ENCODE measurements at places on chromosomes 5 and 9. TPM values are rescaled to one million over a fixed set of nuclear protein-coding genes. Genes with fewer than 3 reads are reported as not detected.

The SPATA31C1 gene
- polyA plus RNA-seq: 0.80 TPM

The CDX1 gene
- polyA plus RNA-seq: 1.1 TPM

The INSYN2B gene
- 1.7 TPM for polyA plus RNA-seq

The FOXD4L5 gene
- 0.39 TPM for polyA plus RNA-seq

The SCGB3A2 gene
- polyA plus RNA-seq: not detected

The LCN1 gene
- polyA plus RNA-seq: not detected

The CDC20B gene
- polyA plus RNA-seq: 0.63 TPM

The PHPT1 gene
- 115 TPM for polyA plus RNA-seq

The PTPN3 gene
- polyA plus RNA-seq: 66.0 TPM

The IRX4 gene
- polyA plus RNA-seq: 0.65 TPM

DNA sequence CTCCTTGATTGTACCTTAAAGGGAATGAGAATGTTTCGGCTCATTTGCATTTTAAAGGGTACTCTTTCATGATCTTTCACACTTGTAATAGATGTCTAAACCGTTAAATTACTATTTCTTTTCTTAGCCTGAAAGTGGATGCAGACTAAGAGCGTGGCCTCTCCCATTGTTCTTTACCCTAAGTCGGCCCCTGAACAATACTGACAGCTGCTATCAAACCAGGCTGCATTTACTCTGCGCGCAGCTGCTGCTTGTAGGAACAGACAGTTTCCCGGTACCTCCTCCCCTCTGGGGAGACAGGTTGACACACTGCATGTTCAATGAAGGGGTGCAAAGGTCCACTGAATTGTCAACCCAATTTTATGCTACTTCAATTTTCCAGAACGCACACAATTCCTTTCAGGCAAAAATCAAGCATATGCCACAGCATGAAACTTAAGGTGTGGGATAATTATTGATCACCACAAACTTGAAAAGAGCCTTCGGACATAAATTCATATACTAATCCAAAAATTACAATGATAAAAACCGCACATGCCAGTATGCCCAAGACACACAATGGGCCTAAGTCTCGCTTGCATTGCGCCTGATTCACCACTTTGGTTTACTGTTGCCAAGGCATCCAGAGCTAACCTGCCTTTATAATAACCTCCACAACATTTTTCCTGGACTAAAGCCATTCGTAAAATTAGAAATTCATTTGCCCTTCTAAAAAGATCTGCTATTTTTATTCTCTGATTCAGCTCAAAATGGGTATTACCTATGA, 39.7 kb downstream of the TLE1 start:
- no peak for DNase-seq

- no peak for DNase-seq
Observed at GRCh38 chr5:169610606-169611005, 26.5 kb upstream of the DOCK2 start.

DNA sequence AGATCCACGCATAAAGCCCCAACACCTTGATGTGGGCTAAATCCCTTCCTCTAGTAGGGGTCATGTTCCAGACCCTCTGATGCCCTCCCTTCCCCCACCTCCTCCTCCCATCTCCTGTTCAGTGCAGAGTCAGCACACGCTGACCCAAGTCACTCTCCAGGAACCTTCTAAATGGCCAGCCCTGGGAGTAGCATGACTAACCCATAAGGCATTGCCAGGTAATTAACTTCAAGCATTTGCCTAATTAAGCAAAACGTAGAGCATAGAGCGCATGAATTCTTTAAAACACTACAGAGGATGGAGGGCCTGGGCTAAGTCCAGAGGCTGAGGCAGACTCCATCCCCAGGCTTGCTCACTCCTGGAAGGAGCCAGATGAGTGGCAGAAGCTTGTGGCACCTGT, 276.3 kb upstream of the MSX2 start:
- no peak for DNase-seq

DNA sequence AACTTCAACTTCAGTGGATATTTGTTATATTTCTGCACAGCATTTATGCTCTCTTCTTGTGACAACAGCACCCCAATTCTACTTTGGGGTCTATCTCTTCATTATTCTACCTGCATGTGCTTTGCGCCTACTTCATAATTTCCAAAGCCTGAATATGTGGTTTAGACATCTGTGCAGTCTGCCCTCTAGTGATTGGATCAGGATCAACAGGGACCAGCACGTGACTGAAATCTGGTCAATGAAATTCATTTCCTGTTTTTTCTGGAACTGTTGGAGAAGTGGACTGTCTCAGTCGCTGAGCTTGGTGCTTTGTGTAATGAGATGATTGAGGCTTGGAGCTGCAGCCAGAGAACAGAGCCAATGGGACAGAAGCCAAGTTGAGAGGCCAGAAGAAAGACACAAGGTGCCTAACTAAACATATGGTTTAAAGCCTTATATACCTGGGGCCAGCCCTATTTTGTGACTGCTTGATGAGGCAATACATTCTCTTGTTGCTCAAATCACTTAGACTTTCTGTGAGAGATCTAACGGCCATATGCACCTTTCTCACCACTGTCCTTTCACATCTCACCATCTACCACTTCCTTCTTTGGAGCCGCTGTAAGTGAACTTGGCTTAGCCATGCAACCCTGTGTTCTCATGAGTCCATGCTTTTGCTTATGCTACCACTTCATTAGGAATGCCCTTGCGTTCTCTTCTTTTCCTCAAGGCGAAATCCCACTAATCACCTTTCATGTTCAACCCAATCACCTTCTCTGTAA, 68.8 kb upstream of the PPP2R2B start:
- no peak for DNase-seq

- no peak for DNase-seq
Observed at GRCh38 chr9:86766912-86767311, 180.4 kb downstream of the GAS1 start.

DNA sequence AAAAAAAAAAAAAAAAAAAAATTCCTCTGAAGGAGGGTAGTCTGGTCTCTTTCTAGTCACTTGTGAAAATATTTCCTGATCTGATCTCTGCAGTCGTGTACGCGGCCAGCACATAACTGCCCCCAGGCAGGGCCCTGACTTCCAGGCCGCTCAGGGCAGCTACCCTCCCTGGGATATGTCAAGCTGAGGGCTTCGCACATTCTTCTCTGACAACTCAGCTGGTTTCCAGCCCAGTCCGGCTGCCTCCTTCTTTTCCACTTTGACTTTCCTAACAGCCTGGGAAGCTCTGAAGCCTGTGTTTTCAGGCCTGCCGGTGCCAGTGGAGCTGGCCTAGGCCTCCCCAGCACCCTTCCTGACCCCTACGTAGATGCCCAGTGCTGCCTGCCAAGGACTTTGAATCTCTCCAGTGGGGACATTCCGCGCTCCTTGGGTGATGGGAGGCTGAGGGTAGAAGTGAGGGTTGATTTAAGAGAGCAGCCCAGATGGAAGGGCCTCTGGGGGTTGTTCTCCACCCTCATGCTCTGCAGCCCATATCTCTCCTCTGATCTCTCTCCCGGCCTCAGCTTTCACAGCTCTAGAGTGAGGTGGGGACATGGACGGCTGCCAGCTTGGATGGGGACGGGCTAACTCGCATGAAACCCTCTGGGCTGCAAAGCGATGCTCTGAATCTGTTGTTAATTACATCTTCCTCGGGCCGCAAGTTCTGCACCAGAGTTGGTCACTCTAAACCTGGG, 20.7 kb downstream of the COL5A1 start:
- DNase-seq: no peak

DNA sequence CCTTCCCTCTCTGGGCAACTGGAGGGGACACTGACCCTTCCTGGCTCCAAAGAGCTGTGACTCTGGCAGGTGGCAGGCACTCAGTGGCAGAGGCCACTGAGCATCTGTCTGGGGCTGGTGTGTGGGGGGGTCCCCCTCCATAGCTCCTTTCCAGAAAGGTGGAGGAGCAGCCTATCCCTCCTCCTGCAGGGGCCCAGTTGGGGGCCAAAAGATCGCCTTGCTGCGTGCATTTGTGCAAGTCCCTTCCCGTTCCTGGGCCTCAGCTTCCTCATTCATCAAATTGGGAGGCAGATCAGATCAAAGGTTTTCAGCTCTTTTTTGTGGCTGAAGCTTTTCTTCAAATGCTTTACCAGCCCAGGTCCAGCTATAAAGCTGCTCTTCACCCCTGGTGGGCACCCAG, 77.7 kb downstream of the NTNG2 start:
- no peak for DNase-seq

DNA sequence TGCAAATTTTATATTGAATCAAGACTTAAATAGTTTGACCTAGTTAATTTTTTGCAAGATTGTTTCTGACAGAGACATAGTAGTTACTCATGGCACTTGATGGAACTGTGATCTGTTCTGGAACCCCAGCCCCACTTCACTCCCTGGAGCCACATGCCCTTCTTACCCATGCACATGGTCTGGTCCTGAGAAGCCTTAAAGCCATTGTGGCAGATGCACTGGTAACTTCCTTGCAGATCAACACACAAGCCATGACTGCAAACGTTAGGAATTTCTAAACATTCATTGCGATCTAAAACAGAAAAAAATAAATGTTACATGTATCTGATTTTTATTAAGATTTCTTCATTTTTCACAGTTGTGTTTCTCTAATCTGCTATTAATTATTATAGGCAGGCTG, 221.2 kb downstream of the SLC12A2 start:
- DNase-seq: no peak

GRCh38 chr9:114317665-114318357, 5.1 kb upstream of the ORM1 start:
- DNase-seq: no peak

- no peak for DNase-seq
Observed at GRCh38 chr5:148963664-148964063, 99.2 kb downstream of the SH3TC2 start.

GRCh38 chr5:132237670-132238069, 10.0 kb upstream of the P4HA2 start:
- no peak for DNase-seq

DNA sequence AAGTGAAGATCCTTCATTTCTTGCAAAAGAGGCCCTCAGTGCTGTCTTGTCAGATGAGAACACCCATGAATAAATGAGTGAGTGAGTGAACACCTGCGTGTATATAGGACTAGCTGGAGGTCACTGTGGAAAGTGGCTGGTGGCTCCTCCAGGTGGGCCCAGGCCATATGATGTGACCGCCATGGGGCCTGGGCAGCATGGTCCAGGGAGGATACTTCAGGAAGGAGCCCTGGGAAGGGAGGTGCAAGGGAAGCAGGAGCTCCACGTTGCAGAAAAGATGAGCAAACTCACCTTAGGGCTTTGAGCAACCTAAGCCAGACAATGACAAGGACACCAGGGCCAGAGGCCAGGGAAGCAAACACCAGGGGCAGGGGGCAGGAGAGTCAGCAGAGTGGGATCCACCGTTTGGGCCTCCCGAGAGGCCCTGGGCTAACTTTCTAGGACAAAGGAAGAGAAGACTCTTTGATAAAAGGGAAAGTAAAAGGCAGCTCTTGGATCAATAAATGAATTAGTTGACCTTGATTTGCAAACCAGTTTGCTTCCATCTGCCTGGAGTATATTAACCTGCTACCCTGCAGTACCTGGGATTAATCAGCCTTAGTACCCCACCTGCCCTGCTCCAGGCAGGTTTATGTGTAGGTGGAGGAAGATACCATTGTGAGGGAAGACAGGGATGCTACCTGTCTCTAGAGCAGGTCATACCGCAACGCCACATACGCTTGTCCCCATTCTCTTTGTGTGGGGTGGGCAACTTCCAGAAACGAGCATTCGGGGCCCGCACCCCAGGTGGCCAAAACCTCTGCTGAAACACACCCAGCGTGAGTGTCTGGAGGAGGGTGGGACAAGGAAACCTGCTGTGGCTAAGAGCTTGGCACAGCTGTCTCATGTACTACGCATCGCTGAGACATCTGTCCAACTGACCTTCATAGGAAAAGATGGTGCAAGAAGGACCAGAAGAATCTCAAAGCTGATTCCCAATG, 51.4 kb upstream of the OLFM1 start:
- no peak for DNase-seq

DNA sequence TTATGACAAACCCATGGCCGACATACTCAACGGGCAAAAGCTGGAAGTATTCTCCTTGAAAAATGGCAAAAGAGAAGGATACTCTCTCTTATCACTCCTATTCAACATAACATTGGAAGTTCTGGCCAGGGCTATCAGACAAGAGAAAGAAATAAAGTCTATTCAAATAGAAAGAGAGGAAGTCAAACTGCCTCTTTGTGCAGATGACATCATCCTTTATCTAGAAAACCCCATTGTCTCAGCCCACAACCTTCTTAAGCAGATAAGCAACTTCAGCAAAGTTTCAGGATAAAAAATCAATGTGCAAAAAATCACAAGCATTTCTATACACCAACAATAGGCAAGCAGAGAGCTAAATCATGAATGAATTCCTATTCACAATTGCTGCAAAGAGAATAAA, 1799.9 kb upstream of the ACO1 start:
- DNase-seq: no peak

- no peak for DNase-seq
Observed at GRCh38 chr5:144473650-144474049, 303.0 kb downstream of the KCTD16 start.

DNA sequence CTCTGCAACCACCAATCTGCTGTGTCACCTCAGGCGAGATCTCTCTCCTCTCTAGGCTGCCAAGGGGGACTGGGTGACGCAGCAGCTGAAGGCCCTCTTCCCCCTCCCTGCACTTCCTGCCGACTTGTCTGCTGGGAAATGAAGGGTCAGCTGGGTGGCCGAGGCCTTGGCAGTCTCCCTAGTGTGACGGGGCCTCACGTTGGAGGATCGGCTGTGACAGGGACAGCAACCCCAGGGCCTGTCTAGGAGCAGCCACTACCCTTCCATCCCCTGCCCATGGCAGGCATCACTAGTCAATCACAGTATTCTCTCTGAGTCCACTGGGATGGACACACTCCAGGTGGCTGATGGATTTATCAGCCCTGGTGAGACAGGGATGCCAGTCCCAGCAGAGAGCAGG, 107.3 kb upstream of the SARDH start:
- peak; percentile 61 for DNase-seq

- no peak for DNase-seq
Observed at GRCh38 chr9:97390791-97391406, 21.0 kb upstream of the TDRD7 start.

GRCh38 chr5:137176126-137176525, 323.0 kb downstream of the SPOCK1 start:
- DNase-seq: no peak

- peak; percentile 48 for DNase-seq
Observed at GRCh38 chr5:122420091-122420490, 108.1 kb downstream of the SNCAIP start.

DNA sequence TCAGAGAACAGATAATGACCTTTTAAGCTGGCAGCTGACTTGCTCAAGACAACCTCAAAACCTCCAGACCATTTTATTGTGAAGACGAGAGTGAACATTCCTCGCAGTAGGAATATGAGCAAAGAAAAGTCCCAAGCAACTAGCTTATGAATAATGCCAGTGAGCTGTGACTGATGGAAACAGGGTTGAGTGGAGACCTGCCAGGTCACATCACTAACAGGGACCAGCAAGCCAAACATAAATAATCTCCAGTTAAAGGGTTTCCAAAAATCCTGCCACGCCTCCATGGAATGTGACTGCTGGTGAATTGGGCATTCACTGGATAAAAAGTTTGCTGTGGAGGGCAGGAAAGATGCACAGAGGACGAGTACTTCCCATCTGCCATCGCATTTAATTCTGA, 185.4 kb downstream of the CRB2 start:
- DNase-seq: no peak

DNA sequence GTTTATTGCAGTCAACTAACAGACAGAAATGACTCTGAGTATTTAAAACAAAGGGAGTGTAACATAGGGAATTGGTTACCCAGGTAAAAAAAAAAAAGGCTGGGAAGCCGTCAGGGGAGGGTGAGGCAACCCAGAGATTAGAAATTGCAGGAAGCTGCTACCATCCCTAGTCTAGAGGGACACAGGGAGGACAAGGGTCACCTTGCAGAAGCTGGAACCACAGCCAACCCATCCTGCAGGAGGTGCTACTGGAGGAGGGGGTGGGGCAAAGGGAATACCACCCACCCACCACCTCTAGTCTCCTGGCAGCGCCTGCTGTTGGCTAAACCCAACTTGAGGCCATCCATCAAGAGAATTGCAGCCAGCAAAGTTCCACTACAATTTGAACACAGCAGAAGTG, 6.5 kb downstream of the CAST start:
- no peak for DNase-seq

All from renal pelvis (tissue), 12 donors.